ENCODE measurements at places on chromosomes 2 and 18.

- DNase-seq: no peak
Measured at GRCh38 chr2:240140920-240141319, 462 bp upstream of the OTOS start.

- DNase-seq: no peak
Measured at GRCh38 chr2:173090276-173090877, 14.7 kb downstream of the MAP3K20 start.

DNA sequence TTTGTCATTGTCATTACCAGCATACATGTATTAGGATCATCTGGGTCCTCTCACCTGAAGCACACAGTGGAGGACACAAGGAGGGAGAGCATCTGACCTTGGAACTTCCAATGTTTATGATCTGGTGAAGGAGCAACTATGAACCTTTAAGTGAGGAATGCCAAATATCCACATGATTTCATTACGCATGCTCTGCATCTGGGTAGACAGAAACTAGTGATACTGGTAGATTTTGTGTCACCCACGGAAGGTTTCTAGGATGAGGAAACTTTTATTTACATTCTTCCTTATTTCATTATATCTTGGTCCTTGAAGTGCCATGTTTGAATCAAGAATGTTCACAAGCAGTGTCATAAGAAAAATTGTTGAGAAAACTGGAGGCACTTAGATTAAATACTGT lies 32.1 kb downstream of the SPC25 start:
- no peak for DNase-seq

GRCh38 chr18:77161383-77161782 lies 28.8 kb upstream of the MBP start:
- no peak for DNase-seq

DNA sequence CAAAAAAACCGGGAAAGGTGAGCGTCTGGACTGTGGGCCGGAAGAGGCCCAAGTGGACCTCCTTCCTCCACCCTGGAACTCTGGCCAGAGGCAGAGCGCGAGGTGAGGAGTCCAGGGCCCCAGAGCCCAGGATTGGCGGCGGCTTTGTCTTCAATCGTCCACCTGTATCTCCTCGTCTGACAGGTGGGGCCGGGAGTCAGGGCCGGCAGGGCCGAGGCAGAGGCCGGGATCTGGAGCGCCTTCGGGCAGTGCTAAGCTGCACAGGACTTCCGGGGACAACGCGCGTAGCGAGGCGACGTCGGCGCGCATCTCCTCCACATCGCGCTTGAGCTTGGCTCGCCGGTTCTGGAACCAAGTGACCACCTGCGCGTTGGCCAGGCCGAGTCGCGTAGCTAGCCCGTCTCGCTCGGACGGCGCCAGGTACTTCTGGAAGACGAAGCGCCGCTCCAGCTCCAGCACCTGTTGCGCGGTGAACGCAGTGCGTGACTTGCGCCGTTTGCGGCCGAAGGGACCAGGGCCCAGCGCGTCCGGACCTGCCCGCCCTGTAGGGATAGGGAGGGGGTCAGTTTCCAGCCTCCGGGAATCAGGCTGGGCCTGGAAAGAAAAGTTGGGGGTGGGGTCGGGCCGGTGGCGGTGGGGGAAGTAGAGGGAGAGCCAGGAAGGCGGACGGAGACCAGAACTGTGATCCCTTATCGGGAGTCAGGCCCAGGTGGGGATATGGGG lies 1.5 kb downstream of the LBX2 start:
- no peak for DNase-seq

- DNase-seq: no peak
Measured at GRCh38 chr2:222427646-222428301, 3.4 kb downstream of the SGPP2 start.

- no peak for DNase-seq
Measured at GRCh38 chr18:63858456-63858855, 29.0 kb upstream of the SERPINB2 start.

GRCh38 chr2:187964746-187965145 lies 326.9 kb upstream of the GULP1 start:
- DNase-seq: no peak

DNA sequence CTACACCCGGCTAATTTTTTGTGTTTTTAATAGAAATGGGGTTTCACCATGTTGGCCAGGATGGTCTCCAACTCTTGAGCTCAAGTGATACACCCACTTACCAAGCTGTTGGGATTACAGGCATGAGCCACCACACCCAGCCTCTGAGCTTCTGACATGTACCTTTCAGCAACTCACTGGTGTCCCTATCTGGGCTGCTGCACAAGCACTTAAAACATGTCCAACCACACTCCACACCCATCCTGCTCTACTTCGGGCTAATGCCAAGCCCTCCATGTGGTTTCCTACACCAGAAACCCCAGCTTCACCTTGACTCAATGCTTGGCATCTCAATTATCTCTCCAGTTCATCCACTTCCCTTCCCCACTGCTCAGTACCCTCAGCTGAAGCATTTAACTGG lies 22.4 kb upstream of the ARMC9 start:
- no peak for DNase-seq

- no peak for DNase-seq
Measured at GRCh38 chr2:102159295-102159694, 16.7 kb downstream of the IL1R1 start.

DNA sequence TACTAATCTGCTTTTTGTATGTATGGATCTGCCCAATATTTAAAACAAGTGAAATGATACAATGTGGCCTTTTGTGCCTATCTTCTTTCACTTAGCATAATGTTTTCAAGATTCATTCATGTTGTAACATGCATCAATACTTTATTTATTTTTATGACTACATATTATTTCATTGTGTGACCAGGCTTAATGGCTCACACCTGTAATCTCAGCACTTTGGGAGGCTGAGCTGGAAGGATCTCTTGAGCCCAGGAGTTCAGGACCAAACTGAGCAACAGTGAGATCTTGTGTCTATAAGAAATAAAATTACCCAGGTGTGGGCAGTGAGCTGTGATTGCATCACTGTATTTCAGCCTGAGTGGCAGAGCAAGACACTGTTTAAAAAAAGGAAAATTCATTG lies 33.2 kb downstream of the SPOPL start:
- no peak for DNase-seq

GRCh38 chr2:224042191-224042696 lies 3.2 kb upstream of the SERPINE2 start:
- no peak for DNase-seq

DNA sequence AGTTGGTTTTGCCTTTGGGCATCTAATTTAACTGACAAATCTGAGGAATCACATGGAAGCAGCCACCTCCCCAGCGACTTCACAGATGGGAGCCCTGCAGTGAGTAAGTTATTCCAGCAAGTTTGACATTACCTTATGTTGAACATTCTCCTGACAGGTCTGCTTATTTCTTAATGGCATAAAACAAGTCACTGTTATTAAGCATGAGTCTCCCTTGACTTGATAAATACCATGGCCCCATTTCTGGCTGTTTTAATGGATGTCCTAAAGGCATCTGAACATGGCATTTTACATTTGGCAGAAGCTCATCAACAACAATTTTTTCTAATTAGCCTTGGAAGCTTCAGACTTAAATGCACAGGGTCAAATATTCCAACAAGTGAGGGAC lies 92.6 kb upstream of the CREB1 start:
- no peak for DNase-seq

DNA sequence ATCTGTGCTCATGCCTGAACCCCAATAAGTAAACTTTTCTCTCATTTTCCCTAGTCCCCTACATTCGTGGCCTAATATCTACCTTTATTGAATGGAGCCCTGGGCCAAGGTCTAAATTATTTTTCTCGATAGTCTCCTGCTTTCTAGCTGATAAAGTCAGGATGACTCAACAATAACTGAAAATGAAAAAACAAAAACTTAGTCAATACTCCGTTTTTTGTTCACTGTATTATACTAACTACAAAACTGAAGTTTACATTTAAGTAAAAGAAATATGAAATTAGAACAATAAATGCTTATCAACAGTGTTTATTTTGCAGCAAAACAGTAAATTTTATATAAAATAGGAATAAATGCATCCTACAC lies 32.2 kb downstream of the AOX1 start:
- DNase-seq: no peak

- DNase-seq: no peak
Measured at GRCh38 chr2:228628682-228629081, 447.2 kb upstream of the SPHKAP start.

- DNase-seq: no peak
Measured at GRCh38 chr2:42979870-42980763, 187.7 kb upstream of the HAAO start.

DNA sequence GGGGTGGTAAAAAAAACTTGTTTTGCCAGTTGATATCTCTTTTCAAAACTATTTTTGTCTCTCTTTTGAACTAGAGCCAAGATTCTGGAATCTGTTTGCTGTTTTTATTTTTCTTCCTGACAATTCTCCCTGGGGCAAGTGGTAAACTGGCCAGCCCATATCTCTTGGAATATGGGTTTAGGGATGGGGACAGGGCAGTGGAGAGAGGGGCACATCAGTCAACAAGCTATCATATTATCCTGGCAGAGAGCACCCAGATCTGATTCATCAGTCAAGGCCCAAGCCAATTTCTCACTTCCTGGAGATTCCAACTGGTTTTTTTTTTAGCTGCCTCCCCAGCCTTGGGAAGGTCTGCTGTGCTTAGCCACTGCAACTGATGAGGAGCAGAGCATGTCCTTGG lies 52.3 kb downstream of the ARHGAP28 start:
- no peak for DNase-seq

- DNase-seq: no peak
Measured at GRCh38 chr2:148930046-148930775, 55.2 kb downstream of the KIF5C start.

- DNase-seq: no peak
Measured at GRCh38 chr2:111884592-111884964, 585 bp upstream of the ANAPC1 start.

GRCh38 chr2:71409611-71410010 lies 43.8 kb upstream of the DYSF start:
- DNase-seq: no peak

DNA sequence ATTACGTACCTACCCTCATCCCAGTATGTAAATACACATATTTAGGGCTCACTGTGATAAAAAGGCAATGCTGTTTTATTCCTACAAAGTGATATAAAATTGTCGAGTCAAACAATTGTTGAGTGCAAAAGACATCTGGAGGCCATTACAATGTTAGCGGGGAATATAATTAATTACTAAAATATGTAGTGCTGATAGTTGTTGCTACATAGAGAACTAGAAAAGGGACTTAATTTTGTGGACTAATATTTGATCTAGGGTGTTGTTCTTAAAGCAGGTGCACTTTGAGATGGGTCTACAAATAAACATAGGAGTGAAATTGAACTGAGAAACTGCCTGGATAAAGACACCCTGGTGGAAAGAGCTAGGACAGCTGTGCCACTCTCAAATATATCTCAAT lies 300.1 kb downstream of the NOL4 start:
- no peak for DNase-seq

DNA sequence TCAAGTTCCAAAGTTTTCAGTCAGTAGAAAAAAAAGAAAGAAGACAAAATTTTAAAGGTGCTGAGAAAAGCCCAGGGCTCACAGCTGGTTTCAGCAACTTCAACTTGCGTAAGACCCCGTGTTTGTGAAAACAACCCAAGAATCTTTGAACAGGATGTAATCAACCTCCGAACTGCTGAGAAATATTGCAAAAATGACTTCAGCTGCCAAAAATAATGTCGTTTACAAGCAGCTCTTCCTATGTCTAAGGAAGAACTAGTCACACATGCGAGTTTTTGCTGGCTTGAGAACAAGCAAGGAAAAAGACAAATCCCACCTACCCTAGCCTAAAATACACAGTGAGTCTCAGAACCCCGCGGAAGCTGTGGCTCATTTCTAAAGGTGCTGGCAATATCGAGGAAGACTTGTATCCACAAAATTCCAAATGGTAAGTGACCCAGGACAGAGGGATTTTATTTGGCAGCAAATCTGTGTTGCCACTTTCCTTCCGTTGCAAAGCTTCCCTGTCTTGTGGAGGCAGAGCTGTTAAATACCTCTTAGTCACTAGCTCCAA lies 59.8 kb upstream of the SLC8A1 start:
- no peak for DNase-seq

GRCh38 chr2:116545286-116546068 lies 1269.0 kb upstream of the DDX18 start:
- DNase-seq: no peak

DNA sequence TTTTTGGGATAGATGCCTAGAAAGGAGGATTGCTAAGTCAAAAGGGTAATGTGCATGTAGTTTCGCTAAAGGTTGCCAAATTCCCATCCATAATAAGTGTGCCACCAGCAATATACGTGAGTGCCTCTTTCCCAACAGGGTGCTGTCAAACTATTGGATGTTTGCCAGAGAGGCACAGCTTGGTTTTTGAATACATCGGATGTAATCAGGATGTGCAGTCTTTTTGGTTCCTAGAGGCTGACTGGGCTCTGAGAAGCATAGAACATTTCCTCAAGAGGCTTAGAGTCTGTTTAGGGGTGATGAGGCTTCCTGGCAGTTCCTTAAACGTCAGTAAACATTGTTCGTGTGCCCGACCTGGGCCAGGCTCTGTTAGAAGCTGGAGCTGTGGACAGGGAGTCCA lies 28.0 kb downstream of the AGAP1 start:
- no peak for DNase-seq

GRCh38 chr2:127039387-127040031 lies 67.4 kb downstream of the BIN1 start:
- DNase-seq: no peak

DNA sequence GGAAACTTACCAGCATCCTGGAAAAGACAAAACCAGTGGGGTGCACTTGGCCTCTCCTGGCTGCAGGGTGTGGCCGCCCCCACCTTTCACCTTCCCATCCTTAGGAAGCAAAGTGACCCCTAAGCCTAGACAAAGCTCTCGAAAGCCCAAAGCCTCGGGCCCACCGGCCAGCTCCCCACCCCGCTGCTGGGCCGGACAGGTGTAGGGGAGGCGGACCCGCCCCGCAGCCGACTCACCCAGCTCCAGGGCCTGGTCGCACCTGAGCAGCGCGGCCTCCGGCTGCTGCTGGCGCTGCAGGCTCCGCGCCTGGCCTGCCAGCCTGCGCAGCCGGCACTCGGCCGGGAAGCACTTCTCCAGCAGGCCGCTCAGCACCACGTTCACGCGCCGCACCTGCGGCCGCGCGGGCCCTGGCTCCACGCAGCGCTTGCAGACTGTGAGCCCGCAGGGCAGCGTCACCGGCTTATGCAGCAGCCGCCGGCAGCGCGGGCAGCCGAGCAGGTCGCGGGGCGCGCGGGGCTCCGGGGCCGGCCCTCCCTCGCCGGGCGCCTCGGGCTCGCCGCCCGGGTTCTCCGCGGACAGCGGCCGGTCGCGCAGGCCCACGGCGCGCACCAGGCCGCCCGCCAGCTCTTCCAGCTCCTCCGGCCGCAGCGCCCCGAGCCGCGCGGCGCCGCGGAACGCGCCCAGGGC lies 979 bp downstream of the LONRF2 start:
- no peak for DNase-seq

DNA sequence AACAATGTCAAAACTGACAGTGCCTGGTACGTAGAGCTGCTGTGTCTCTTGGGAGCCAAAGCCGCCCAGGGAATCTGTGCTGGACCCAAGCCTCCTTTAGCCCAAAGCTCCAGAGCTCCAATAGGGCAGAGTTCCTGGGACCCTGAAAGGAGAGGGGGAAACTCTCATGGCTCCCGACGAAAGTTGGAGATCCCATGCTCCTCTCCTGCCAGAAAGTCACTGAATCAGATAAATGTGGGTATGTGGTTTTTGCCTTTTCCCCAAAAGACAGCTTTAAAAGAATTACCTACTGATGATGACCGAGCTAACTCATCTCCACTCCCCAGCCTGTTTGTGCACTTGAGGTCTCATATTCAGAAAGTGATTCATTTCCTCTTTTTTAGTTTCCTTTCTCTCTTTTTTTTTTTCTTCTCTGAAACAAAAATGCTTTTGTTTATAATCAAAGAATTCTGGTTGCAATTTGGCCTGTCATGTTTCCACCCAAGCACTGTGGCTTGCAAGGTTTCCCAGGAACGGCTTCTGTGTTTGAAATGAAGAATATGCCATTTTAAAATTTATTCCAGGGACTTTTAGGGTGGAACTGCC lies 14.1 kb upstream of the PMAIP1 start:
- DNase-seq: peak; percentile 43

All from stimulated activated CD4-positive, alpha-beta T cell treated with anti-CD3 and anti-CD28 coated beads, Interleukin-4, amount 100 ng/mL, for 24 hours (primary cell).